ENCODE measurements at places on chromosomes 1 and 21.
A peak's percentile ranks its signal among the peaks of the same experiment; 100 is the strongest.

- no peak for DNase-seq
These were observed 9.2 kb downstream of the CLDN8 start for GRCh38 chr21:30206551-30207251.

GRCh38 chr1:2091611-2092604, 41.7 kb downstream of the PRKCZ start:
- no peak for DNase-seq

- DNase-seq = no peak
These were observed 43.6 kb downstream of the PLEKHA6 start for GRCh38 chr1:204316164-204316563.

DNA sequence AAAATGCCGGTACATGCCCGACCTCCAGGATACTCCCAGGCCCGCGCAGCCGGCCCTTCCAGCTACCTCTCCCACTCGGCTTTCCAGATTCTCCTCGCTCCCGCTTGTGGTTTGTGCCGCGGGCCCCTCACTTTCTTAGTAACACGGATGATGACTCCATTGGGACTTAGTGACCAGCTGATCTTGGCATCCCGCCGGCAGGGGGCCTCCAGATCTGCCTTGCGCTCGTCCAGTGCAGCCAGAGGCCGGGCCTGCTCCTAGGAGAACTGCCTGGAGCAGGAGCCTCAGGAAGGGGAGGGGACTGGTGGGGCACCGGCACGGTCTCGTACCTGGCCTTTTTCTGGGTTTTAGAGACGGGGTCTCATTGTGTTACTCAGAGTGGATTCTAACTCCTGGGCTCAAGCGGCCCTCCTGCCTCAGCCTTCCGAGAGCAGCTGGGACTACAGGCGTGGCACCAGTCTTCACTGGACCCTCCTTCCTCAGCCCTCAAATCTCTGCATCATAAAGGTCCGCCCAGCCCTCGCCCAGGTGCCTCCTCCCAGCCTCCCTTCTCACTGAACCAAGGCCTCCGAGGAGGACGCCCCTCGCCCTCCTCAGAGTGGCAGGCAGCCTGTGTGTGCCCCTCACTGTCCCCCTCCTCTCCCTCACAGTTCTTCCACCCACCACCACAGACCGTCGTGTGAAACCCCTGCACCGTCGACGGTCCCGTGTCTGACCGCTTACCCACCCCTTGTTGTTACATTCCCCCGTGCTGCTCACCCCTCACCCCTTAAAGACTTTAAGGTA, 78.6 kb downstream of the SLC25A24 start:
- no peak for DNase-seq

- DNase-seq = peak; percentile 80
These were observed 350 bp upstream of the S100A6 start for GRCh38 chr1:153536012-153536670.

Data from SHP77 treated with DMSO at 0.1 percent for 48 hours (cell line).